NCI-H748 treated with DMSO at 0.1 percent for 48 hours (cell line): ENCODE measurements at places on chromosomes 6 and 20.

GRCh38 chr6:42339991-42340401 lies 111.7 kb downstream of the TRERF1 start:
- DNase-seq, result no peak

- DNase-seq, result no peak
These were observed 597.4 kb upstream of the HS3ST5 start for GRCh38 chr6:114940181-114940580.

- DNase-seq, result no peak
These were observed 57.6 kb upstream of the HMGCLL1 start for GRCh38 chr6:55636406-55637102.

DNA sequence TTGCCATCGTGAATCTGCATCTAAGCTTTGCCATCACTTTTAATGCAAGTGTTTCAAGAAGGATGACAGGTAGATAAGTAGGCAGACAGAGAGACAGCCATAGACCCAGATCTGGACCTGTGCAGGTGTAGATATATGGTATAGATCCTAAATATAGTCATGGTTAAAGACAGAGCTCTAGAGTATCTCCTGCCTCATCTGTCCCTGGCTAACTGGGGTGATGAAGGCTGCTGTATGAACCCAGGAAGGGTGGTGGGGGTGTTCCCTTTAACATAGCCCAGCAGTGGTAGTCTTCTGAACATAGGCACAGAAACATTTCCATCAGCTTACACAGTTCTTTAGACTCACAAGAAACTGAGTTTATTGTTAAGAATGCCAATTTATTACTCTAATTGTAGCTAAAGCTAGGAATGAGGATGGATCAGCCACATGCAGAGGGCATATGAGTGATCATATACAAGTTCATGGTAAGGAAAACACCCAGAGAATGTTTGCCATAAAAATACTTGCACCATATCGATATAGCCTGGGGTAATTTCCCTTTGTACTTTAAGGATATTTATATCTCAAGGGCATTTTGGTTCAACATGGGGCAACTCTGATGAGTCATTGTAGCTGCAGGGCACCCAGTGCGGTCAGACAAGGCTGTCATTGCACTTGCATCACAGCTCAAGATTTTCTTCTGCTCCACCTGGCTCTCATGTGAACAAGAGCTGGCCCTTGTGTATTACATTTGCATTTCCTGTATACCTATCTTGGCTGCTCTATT lies 587.2 kb downstream of the EPM2A start:
- DNase-seq, result no peak

DNA sequence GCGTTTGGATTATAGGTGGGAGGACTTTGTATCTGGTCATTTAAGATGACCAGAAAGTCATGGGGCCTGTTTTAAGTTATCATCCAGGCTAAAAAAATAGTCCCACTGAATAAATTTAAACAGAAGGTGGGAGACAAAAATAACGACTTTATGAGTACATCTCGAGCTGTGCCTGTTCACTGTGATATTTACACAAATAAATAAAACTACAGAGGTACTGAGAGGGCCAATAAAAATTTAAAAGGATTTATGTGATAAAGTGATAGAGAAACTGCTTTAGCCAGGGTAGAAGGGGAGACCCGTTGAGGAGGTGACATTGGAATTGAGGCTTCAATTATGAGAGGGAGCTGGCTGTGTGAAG lies 53.4 kb upstream of the PMEPA1 start:
- DNase-seq, result no peak
